SK-N-SH (cell line): ENCODE measurements at places on chromosomes 11 and 22. TPM values are rescaled to one million over a fixed set of nuclear protein-coding genes. Genes with fewer than 3 reads are reported as not detected.

OR51B2 gene
- polyA plus RNA-seq: not detected in 2 replicates

PKNOX2 gene
- polyA plus RNA-seq: 0.02 TPM in 1 of 2 replicates, not detected in the other

MUC6 gene
- not detected in 2 replicates for polyA plus RNA-seq

GLYAT gene
- polyA plus RNA-seq: not detected in 2 replicates

KCNQ1OT1 gene
- polyA plus RNA-seq: 0.03 and 0.05 TPM in 2 replicates

OR51I1 gene
- 0.08 TPM in 1 of 2 replicates, not detected in the other for polyA plus RNA-seq

ACTN3 gene
- 0.02 and 0.03 TPM in 2 replicates for polyA plus RNA-seq

DNA sequence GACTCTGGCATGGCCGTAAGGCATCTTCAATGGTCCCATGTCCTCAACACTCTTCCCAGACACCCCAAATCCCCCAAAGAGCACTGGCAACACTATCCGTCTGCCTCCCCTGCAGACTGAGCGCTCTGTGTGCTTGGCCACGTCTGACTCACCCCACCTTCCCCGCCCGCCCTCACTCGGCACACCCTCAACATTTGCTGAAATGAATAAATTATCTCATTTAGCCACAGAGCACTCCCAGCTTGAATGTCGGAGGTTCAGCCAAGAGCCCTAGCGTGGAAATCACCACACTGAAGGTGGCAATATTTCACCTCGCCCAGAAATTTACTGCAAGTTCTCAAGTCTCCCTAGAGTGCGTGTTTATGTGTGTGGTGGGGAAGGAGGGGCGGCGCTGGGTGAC is 46.6 kb upstream of the TCF20 start:
- no peak overlapping the region for H3K27ac ChIP-seq
- H3K4me3 ChIP-seq: no peak overlapping the region
- H3K36me3 ChIP-seq: no peaks in the 10 kb centered on the region
- H3K27me3 ChIP-seq: no peaks in the 10 kb centered on the region

- H3K4me3 ChIP-seq: no peak overlapping the region
- H3K27me3 ChIP-seq: no peaks in the 10 kb centered on the region
- no peak for DNase-seq
- H3K4me1 ChIP-seq: peaks cover 8% of the 10 kb centered on the region; the same call in 1 of the 2 replicates
- H3K27ac ChIP-seq: no peak overlapping the region
- H3K36me3 ChIP-seq: no peaks in the 10 kb centered on the region
Observed at GRCh38 chr22:46602025-46602424, 18.2 kb upstream of the GRAMD4 start.

DNA sequence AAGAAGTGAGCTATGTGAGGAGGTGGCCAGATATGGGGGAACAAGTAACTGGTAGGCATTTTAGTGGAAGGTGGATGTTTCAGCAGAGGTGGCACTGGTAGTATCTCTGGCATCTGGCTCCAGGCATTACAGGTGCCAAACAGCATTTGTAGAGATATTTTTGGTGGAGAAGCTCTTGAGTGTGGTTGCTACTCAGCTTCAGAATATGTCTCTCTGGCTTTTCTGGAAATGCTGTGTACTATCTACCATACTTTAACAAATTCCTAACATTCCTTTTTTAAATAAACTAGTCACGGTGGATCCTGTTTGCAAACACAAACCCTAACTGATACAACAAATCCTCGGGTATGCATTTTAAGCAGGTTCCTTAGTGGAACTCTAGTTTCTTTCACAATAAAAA is 128.0 kb downstream of the BARX2 start:
- H3K36me3 ChIP-seq: no peaks in the 10 kb centered on the region
- H3K27ac ChIP-seq: no peak overlapping the region
- no peaks in the 10 kb centered on the region for H3K4me1 ChIP-seq
- no peak overlapping the region for H3K4me3 ChIP-seq

DNA sequence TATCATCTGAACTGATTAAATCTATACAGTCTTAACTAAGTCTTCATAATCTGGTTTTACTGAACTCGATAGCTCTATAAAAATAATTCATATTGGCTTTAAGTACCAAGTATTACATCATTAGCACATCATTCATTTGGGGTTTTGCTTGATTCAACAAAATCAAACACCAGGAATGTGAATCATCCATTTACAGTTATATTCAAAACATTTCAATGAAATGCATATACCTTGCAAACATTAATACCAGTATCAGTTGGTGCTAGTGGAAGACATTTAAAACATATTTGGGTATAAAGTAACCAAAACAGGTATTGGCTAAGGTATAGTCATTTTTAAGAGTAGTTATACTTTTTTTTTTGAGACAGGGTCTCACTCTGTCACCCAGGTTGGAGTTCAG is 12.2 kb upstream of the CCDC89 start:
- no peaks in the 10 kb centered on the region for H3K27me3 ChIP-seq
- H3K4me3 ChIP-seq: no peak overlapping the region
- peaks cover 21% of the 10 kb centered on the region; the same call in 1 of the 2 replicates for H3K36me3 ChIP-seq
- H3K4me1 ChIP-seq: no peaks in the 10 kb centered on the region
- no peak for DNase-seq

- H3K27me3 ChIP-seq: no peaks in the 10 kb centered on the region
- no peak for DNase-seq
- peaks cover 7% of the 10 kb centered on the region; the same call in 1 of the 2 replicates for H3K36me3 ChIP-seq
- no peak overlapping the region for H3K27ac ChIP-seq
- H3K4me3 ChIP-seq: no peak overlapping the region
Observed at GRCh38 chr11:111566324-111566723, 25.8 kb downstream of the LAYN start.

DNA sequence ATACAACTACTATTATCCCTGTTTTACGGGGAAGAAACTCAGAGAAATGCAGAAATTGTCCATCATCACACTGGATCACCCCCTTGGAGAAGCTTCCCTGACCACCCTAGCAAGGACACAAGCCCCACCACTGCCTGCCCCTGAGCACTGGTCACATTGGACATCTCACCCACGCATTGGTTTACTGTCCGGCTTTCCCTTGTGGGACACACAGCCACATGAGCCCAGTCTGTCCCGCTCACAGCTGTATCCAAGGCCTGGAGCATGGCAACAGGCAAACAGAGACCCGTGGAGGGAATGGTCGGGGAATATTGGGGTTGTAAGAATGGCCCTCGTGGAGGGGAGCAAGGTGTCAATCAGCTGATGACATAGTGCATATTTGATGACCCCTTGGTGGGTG is 42.7 kb upstream of the FGF3 start:
- DNase-seq: no peak
- H3K27me3 ChIP-seq: peaks cover 14% of the 10 kb centered on the region; the same call in 1 of the 2 replicates
- H3K4me3 ChIP-seq: no peak overlapping the region
- no peak overlapping the region for H3K27ac ChIP-seq

DNA sequence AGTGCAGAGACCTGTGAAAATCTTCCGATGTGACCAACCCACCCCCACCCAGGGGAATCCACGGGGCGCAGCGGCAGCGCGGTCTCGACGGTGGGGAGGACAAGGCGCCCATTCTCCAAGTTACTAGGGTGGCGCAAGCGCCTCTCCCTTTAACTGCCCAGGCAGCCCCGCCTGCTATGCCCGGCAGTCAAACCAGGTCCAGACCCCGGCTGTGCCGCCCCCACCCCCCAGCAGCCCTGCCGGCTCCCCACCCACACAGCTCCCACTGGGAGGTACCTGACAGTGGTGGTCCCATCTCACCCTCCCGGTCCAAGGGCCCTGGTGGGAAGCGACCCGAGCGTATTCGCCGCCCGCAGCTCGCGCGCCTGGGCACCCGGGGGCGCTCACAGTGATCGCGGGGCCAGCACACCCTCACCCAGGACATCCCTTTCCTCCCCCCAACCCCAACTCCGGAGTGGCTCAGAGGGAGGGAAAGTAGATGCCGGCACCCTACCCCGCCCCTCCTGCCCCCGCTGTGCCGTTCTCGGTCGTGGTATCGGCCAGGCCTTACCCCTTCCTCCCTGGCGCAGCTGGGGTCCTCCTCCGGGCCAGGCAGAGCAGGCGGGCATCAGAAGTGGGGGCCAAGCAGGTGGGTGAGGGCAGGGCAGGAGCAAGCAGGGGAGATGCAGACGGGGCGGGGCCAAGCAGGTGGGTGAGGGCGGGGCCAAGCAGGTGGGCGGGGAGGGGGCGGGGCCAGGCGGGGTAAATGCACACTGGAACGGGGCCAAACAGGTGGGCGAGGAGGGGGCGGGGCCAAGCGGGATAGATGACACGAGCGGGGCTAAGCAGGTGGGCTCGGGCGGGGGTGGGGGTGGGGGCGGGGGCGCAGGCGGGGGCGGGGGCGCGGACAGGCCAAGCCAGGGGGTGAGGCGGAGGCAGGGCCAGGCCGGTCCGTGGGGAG is at the start of gene TRPM5:
TSS of gene TRPM5 (minus strand) at position 634 of the 940 bp plus-strand sequence. CDS start 21,478 bp downstream, outside the sequence.
- no peak within 1 kb of the TSS for H3K4me3 ChIP-seq
- no peak within 1 kb of the TSS for H3K27ac ChIP-seq
- no peak for DNase-seq

DNA sequence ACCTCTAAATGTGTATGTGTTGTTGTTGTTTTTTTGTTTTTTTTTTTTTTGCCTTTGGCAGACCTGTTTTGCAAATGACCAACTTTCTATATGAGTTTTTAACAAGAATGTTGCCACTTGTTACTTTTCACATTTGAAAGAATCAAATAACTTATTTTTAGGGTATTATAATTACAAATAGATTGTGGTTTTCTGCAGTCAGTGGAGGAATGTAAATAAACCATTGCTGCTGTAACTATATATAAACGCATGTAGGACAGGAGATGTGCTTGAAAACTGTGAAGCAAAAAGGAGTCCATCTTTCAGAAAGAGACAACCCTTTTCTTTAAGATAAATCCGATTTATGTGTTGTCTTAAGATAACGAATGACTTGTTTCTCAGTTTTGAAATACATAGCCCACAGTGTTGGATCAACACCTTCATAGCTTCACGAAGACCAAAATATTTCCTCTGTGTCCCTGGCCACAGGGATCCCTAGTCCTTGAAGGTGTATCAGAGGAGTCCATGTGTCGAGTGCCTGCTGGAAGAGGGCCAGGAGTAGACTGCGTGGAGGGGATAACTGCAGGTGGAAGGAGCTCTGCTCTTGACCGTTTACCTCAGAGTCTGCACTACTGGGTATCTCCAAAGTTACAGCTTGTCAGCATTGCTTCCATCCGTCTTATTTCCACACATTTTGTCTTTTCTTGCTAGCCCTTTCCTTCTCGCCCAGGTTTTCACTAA is 24.7 kb downstream of the TNRC6B start:
- H3K27me3 ChIP-seq: no peaks in the 10 kb centered on the region
- H3K4me3 ChIP-seq: no peak overlapping the region
- H3K4me1 ChIP-seq: peaks cover 21% of the 10 kb centered on the region
- no peak for DNase-seq

GRCh38 chr11:115958089-115959000 is 454.1 kb upstream of the CADM1 start:
- H3K4me1 ChIP-seq: no peaks in the 10 kb centered on the region
- H3K36me3 ChIP-seq: no peaks in the 10 kb centered on the region
- H3K4me3 ChIP-seq: no peak overlapping the region
- no peaks in the 10 kb centered on the region for H3K27me3 ChIP-seq
- no peak overlapping the region for H3K27ac ChIP-seq

DNA sequence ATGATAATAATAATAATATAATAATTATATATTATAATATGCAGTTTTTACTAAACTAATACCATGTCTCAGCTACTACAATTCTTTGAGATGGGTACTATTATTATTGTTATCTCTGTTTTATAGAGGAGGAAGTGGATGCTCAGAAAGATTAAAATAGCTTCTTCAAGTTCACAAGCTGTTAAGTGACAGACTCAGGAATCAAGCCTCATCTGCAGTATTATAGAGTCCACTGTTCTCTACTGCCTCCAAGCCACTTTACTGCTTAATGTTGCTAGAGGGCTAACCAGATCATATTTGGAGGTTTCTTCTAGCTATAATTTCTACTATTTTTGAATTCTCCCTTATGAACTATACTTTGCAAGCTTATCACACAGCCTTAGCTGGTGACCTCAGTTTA is 62.7 kb downstream of the CSTPP1 start:
- no peak overlapping the region for H3K4me3 ChIP-seq
- DNase-seq: no peak
- no peak overlapping the region for H3K27ac ChIP-seq
- peaks cover 48% of the 10 kb centered on the region for H3K4me1 ChIP-seq
- no peaks in the 10 kb centered on the region for H3K27me3 ChIP-seq

DNA sequence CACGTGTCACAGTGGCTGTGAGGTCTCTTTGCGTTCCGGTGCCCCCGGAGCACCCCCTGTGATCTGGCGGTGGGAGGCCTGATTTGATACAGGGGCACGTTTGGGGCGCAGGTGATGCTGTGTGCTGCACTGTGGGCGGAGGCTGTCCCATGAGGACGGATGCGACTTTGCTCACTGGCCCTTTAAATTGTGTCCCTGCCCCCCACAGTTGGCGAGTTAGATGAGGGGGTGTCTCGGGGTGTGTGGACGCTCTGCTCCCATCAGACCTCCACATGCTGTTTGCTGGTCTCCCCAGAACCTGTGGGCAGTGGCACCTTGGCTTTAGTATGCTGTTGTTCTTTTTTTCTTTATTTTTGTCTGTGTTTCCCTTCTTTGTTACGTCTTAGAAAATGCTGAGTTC is 5.2 kb downstream of the ZBED4 start:
- H3K27me3 ChIP-seq: no peaks in the 10 kb centered on the region
- H3K4me1 ChIP-seq: no peaks in the 10 kb centered on the region
- H3K36me3 ChIP-seq: no peaks in the 10 kb centered on the region
- no peak for DNase-seq
- no peak overlapping the region for H3K27ac ChIP-seq

GRCh38 chr11:120183701-120184141 is 27.1 kb upstream of the OAF start:
- H3K4me1 ChIP-seq: 0 out of 2 replicates have a peak, but pooled peaks cover 5% of the 10 kb centered on the region
- no peak overlapping the region for H3K4me3 ChIP-seq
- H3K27me3 ChIP-seq: no peaks in the 10 kb centered on the region
- DNase-seq: no peak

DNA sequence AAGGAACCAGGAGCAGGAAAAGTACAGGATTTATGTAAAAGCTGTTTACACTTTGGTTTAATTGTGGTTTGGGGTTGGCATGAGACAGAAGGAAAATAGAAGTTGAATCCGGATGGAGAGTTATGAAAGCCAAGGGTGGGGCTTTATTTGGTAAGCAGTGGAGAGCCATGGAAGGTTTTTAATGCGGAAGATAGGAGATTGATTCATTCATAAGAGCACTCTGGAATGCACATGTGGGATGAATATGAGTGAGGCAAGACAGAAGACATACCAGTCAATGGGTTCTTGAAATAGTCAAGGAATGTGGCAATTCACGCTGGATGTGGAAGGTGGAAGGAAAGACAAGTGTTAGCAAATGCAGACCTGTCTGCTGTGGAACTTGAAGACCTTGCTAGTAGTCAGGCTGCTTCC is 9.3 kb upstream of the GLB1L3 start:
- H3K4me3 ChIP-seq: no peak overlapping the region
- H3K36me3 ChIP-seq: peaks cover 3% of the 10 kb centered on the region
- no peak overlapping the region for H3K27ac ChIP-seq
- no peaks in the 10 kb centered on the region for H3K4me1 ChIP-seq
- DNase-seq: no peak

GRCh38 chr11:62671236-62671607 is 251 bp upstream of the UQCC3 start:
- peaks cover 25% of the 10 kb centered on the region; the same call in 1 of the 2 replicates for H3K4me1 ChIP-seq
- no peak for DNase-seq
- H3K27me3 ChIP-seq: no peaks in the 10 kb centered on the region
